ENCODE measurements at places on chromosomes 6 and 20.

GRCh38 chr6:148383658-148384368 lies 41.2 kb downstream of the SASH1 start:
- no peak for DNase-seq

DNA sequence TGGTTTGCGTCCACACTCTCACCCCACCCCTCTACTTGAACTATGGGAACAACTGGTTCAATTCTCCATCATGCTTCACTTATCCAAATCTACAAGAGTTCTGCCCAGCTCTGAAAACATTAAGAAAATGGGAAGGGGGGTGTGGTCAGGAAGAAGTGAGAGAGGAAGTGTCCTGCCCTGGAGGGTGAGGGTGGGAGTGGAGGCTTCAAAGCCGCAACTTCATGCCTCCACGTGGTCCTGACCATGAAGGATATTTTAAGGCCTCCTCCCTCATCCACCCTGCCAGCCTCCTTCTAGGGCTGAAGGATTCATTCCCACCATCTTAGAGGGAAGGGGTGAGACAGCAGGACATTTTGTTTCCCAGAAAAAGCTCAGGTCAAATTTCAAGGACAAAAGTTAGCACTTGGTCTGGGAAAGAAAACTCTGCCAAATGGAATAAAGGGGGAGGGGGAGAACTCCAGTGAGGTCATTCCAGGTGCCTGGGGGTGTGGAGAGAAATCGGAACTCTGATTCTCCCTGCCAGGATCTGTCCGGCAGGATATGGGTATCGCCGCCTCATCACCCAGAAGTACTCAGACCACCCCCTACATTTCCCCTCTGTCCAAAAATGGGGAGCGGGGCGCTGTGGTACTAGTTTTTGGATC lies 4.9 kb downstream of the RIMS4 start:
- no peak for DNase-seq

GRCh38 chr6:20328266-20328923 lies 73.3 kb upstream of the E2F3 start:
- DNase-seq: no peak

GRCh38 chr6:18162401-18162800 lies 7.2 kb downstream of the KDM1B start:
- no peak for DNase-seq

DNA sequence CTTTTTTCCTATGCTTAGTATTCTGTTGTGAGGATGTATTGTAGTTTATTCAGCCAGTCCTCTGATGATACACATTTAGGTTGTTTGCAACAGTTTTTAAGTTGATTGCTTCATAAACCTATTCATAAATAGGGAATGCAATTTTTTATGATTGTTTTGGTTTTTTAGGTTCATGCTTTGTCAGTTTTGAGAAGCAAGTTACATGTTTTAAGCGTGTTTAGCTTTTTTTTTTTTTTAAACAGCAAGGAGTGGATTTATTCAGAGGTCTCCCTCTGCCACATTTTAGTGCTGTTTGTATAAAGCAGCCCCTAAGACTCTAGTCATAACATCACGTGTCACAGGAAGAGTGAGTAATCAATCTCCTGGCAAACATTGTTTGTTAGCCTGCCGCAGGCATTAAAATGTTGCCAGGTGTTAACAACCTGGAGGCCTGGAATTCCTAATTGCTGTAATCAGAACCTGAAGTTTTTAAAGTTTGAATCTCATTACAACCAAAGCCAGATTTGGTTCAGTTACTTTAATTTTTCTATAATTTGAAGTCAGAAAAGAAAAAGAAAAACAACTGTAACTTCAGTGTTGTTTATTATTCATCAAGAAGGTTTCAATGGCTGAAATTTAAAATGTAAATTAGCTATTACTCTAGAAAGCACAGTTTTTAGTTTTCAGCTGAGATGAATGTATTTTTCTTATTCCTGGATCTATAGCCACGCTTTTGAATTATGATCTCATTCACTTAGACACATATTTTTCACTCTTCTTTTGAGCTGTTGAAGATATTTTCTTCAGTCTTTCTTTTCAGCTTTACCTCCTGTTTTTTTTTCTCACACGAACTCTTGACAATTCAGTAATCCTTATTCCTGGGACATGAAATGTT lies 59.2 kb downstream of the KCNS1 start:
- peak; percentile 89 for DNase-seq

DNA sequence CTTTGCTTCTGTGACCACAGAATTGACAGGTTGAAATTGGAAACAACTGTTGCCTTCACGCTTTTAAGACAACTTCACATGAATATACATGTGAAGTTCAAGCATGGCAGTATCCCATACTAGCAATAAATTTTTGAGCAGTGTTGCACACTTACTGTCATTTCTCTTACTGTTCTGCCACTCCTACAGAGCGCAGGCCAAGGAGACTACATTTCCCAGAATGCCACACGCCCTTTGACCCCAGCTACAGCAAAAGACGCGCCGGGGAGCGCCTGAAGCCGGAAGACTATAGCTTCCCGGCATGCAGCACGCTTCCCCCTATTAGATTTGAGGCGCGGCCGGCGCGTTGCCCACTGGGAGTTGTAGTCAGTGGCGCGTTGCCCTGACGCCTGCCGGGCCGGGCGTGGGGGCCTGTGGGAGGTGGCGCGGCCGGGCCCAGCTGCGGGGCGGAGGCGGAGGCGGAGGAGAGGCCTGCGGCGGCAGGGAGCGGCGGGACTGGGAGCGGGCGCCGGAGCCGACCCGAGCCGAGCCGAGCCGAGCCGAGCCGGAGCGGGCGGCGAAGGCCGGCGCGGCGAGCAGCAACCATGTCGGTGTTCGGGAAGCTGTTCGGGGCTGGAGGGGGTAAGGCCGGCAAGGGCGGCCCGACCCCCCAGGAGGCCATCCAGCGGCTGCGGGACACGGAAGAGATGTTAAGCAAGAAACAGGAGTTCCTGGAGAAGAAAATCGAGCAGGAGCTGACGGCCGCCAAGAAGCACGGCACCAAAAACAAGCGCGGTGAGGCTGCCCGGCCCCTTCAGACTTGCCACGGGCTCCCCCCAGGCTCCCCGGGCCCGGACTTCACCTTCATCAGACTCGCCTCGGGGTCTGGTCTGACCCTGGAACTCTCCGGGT lies at the start of gene CHMP4B:
Gene CHMP4B (plus strand): TSS at position 464 of the 891 bp plus-strand sequence. CDS start 121 bp downstream, at position 585.
- DNase-seq: peak; percentile 100

GRCh38 chr20:22569353-22569752 lies 15.0 kb downstream of the FOXA2 start:
- no peak for DNase-seq

- no peak for DNase-seq
Observed at GRCh38 chr6:113350461-113350860, 506.7 kb upstream of the MARCKS start.

DNA sequence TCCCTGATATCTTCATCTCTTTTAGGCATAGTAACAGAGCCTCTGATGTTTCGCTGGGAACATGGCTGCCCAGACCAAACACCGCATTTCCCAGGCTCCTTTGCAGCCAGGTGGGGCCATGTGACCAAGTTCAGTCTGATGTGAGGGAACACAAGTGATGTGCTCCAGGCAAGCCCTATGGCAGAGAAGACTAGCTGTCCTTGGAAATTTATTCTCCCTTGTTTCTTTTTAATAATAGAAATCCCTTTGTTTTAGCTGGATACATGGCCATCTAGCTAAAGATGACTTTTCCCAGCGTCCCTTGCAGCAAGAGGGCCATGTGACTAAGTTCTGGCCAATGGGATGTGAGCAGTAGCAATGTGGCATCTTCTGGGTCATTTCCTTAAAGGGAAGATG lies 30.8 kb downstream of the SLC2A10 start:
- no peak for DNase-seq

GRCh38 chr20:36364506-36364905 lies 58.4 kb downstream of the DLGAP4 start:
- DNase-seq: no peak

GRCh38 chr20:61949714-61950640 lies 115.7 kb downstream of the TAF4 start:
- no peak for DNase-seq

DNA sequence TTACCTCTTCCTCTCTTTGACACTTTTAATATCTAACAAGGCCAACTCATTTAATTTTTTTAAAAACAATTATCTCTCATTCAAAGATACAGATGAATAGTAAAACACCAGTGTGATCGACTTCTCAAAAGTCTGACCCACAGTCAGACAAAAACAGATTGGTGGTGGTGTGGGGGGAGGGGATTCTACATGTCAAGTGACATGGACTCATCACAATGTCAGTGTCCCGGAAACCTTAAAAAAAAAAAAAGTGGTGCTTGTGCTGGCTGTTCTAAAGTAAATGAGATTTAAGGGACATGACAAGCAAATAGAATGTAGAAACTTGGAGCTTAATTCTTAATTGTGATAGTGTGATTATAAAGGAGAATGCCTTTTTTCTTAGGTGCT lies 16.3 kb upstream of the RFPL4B start:
- no peak for DNase-seq

DNA sequence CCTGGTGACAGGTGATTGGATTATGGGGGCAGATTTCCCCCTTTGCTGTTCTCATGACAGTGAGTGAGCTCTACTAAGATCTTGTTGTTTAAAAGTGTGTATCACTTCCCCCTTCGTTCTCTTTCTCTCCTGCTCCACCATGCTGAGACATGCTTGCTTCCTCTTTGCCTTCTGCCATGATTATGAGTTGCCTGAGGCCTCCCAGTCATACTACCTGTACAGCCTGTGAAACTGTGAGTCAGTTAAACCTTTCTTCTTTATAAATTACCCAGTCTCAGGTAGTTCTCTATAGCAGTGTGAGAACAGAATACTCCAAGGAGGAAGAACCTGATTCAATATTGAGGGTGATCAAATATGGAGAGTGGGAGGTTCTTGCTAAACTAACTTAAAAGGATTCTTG lies 724.9 kb downstream of the DOK5 start:
- no peak for DNase-seq

- no peak for DNase-seq
Observed at GRCh38 chr6:149202952-149203351, 114.6 kb upstream of the TAB2 start.

GRCh38 chr6:11126876-11127275 lies 15.4 kb upstream of the ERVFRD-1 start:
- no peak for DNase-seq

DNA sequence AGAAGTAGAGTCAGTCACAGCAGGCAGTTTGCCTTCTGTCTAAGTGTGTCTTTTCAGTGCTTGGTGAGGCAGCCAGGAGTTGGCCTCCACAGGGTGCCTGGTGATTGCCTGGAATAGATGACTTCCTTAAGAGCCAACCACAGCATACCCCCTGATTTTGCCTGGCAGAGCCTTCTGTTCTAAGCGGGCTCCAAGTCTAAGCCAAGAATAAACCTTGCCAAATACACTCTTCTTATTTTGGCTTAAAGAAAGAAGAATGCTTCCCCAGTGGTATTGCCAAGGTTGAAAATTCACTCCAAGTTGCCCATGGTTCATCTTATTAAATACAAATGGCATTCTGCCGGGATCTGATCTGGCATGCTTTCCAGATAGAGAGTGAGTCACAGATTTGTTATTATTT lies 1424.8 kb upstream of the EYS start:
- no peak for DNase-seq

DNA sequence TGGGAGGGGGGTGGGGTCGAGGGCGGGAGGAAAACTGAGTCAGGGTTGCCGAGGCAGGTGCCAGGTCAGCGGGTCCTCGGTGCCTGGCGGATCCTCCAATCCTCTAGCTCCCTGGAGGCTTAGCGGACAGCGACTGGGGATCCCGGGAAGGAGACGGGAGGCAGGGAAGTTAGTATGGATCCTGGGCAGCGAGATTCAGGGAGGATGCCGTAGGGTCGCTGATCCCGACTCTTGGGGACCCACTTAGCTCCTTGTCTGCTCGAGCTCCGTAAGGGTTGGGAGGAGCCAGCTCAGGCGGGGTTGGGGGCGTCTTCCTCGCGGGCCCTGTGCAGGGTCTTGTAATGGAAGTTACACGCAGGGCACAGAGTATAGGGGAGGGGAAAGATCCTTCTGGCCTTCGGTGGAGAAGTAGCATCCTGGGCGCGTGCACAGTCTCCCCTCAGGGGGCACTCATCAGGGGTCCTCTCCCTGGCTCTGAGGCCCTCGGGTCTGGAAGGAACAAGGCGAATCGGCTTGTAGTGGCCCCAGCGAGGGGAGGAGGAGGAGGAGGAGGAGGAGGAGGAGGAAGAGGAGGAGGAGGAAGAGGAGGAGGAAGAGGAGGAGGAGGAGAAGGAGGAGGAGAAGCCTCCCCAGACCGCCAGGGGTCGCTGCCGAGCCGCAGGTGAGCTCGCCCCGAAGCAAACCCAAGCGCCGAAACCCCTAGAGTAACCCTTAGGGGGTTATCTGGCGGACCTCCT lies 6.4 kb upstream of the SLC12A5 start:
- no peak for DNase-seq

- no peak for DNase-seq
Observed at GRCh38 chr6:64330694-64331307, 695.2 kb downstream of the PHF3 start.

DNA sequence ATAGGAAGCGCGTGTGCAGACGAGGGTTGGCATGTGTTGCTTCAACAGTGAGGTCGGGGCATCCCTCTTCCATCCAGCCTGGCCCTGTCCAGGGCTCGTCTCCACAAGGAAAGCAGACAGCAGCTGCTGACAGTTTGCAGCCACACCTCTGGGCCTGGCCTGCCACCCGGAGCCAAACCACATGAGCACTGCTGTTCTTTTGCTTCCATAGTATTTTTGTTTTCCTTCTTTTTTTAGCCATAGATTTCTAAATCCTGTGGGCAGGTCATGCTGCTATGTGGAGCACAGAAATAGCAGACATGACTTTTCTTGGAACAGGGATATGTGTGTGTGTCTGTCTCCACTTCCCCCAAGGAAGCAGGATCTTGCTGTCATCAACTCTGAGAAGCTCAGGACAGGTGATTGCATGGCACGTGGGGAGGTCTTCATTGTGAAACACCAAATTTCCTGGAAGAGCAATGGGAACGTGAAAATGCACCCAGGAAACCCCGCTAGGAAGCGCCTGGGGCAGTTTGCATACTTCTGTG lies 167.4 kb downstream of the DTNBP1 start:
- no peak for DNase-seq

DNA sequence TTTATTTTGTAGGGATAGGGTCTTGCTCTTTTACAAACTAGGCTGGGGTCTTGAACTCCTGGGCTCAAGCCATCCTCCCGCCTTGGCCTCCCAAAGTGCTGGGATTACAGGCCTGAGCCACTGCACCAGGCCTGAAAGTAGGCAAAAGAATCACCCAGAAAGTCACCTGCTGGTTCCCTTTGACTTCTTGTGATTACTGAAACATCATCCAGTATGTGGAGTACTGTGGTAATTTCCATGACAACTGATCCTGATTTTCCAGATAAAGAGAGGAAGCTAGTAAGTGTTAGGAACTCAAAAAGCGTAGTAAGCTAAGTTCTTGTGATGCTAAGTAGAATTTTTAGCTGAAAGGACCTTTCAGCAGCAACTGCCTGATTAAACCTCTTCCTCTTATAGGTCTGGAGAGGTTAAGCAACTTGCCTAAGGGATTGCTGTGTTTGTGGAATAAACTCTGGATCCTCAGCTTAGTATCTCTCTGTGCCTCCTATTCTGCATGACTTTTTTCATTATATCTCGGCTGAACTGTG lies 16.8 kb downstream of the RALY start:
- DNase-seq: no peak

- no peak for DNase-seq
Observed at GRCh38 chr20:41462372-41463161, 95.9 kb upstream of the EMILIN3 start.

- DNase-seq: no peak
Observed at GRCh38 chr6:17410281-17410680, 16.9 kb downstream of the CAP2 start.

Measured in SW 1271 (cell line).